ELR (cell line): ENCODE measurements at places on chromosomes 6 and 20.

- DNase-seq = peak; percentile 65
Observed at GRCh38 chr6:44730771-44731391, 343.4 kb downstream of the CDC5L start.

DNA sequence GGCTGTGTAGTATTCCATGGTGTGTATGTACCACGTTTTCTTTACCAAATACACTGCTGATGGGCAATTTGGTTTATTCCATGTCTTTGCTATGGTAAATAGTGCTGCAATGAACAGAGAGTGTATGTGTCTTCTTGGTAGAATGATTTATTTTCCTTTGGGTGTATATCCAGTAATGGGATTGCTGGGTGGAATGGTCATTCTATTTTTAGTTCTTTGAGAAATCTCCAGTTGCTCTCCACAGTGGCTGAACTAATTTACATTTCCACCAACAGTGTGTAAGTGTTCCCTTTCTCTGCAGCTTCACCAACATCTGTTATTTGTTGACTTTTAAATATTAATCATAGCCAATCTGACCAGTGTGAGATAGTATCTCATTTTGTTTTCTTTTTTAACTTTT, 13.9 kb downstream of the CST9L start:
- no peak for DNase-seq

GRCh38 chr6:37016995-37017394, 11.5 kb downstream of the FGD2 start:
- no peak for DNase-seq

DNA sequence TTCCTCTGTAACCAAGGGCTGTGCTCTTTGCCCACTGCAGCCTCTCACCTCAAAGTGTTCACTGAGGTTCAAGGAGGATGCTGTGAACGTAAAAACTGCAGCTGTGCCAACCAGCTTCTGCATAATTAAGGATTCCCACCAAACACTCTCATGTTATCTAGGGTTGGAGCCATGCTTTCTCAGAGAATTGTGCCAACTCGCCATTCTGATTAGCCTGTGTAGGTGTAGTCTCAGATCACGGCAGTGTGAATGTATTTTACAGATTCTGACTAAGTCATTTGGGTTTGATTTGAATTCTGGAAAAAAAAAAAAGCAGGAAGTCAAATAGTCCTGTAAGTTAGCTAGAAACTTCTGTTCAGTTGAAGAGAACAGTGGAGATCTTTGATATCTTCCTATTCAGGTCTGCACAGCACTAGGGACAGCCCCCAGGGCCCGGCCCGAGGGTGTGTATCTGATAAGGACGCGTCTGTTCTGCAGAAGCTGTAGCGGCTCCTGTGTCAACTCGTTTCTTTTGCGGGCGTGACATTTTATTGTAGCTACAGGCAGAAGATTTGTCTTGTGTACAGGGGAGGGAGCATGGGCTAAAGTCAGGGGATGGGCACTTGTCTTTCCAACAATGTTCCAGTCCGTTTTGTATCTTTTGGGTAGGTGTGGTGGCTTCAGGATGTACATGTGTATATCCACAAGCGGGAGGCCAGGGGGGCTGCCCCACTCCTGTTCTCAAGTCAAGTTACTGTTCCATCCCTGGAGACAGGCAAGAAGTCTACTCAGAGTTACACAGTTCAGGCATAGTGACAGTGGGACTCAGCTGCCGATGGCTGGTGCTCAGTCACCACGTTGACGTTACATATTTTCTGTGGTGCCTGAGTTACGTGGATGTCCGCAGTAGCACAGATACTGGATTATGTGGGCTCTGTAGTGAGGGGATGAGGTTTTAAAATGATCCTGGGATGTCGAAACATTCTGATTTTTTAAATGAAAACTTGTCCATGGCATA, 12.4 kb downstream of the IRF4 start:
- DNase-seq = no peak

- no peak for DNase-seq
Observed at GRCh38 chr6:68915586-68915985, 280.5 kb downstream of the ADGRB3 start.

- no peak for DNase-seq
Observed at GRCh38 chr20:62301111-62301668, 1.6 kb upstream of the ADRM1 start.

GRCh38 chr6:27872642-27873020, 39.6 kb downstream of the OR2B2 start:
- no peak for DNase-seq

DNA sequence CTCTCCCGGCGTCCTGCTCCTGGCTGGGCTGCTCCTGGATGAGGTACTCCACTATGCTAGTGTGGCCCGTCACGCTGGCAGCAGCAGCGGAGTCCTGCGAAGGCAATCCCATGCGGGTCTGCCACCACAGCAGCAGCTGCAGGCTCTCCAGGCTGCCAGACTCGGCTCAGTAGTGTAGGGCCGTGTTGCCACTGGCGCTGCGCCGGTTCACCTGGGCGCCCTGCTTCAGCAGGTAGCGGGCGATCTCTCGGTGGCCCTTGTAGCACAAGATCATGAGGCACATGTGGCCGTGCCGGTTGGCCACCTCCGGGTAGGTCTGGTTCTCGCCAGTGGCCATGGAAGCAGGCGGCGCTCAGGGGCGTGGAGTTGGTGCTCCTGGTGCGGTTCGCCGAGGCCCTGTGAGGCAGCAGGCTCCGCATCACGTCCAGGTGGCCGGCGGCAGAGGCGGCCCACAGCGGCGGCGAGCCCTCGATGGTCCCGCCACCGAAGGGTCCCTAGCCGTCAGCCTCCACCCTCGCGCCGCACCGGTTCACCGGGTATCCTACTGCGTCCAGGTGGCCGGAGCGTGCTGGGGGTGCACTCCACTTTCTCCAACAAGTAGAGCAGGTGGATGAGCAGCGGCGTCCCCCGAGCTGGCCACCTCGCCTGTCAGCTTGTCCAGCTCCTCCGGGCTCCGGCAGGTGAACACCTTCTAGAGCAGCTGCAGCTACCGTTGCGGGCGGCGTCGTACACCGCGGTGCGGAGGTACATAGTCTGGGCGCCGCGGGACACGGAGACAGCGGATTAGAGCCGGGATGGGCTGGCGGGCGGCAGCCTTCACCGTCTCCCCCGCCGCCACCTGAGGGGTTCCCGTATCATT, 19.8 kb downstream of the RFPL4B start:
- no peak for DNase-seq

DNA sequence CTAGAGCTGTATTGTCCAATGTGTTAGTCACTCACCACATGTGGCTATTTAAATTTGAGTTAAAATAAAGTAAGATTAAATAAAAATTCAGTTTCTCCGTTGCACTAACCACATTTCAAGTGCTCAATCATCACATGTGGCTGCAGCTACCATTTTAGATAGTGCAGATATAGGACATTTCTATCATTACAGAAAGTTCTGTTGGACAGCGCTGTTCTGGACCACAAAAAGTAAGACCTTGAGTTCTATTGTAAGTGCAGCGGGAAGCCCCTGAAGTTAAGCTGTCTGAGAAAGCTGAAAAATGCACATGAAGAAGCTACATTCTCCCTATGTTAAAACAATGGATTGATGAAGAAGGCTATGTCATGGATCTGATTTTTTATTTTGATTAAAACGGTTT, 1.1 kb downstream of the ORC3 start:
- no peak for DNase-seq

- DNase-seq = no peak
Observed at GRCh38 chr6:115194981-115195638, 852.3 kb upstream of the HS3ST5 start.

GRCh38 chr6:1591243-1591642, 18.5 kb upstream of the FOXC1 start:
- no peak for DNase-seq
